ENCODE measurements at places on chromosomes 5 and 9. TPM values are rescaled to one million over a fixed set of nuclear protein-coding genes. Genes with fewer than 3 reads are reported as not detected.

The CA9 gene
- not detected for total RNA-seq

GRCh38 chr5:39453606-39454005 is 28.8 kb upstream of the DAB2 start:
- DNase-seq: no peak

- DNase-seq: no peak
Observed at GRCh38 chr5:91373600-91373999, 9.5 kb downstream of the ARRDC3 start.

DNA sequence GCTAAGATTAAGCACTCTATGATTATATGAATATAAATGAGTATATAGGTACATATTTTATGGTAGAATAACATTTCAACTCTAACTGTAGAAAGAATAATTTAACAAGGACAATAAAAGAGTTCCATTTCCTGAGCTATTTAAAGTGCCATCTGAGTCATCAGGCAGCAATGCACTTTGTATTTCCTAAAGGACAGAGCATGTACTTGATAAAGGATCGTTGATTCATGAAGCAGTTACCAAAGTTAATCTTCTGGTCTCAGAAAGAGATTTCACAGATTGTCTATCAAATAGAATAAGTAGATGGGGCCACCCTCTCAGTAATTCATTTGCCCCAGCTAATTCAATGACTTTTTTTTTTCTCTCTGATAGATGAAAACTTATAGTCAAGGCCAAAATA is 747.8 kb downstream of the CDH18 start:
- no peak for DNase-seq

DNA sequence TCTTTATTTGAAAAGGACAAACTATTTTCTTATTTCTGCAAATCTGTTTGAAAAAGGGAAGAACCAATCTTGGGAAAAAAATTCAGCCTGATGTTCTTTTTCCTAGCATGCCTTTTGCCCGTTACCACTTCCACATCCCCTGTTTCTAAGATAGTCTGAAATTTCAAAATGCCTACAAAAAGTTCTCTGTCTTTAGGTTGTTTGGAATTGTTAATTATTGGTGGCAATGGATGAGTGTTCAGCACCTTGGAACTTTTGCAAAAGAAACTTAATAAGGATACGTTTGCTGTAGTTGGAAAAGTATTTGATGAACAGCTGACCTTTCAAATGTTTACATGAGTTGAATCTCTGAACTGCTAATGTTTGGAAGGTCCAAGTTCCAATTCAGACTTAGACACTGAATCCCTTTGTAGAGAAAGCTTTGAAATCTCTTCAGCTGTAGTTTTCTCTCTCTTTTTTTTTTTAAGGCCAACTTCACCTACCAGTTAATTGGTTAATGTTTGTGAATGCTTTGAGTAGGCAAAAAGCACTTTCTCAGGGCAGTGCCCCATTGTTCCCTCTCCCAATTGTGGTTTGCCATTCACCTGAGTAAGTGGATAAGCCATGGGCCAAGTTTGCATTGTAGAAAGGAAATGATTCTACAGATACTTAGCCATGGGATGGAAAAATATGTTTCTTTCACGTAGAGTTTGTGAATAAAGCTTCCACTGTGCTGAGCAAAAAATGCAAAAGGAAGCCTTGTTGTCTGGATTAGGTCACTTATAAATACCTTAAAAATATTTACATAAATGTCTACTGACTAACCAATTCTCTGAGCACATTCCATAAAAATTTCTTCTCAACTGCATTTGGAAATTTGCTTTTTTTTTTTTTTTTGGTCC is 156.4 kb upstream of the ELL2 start:
- no peak for DNase-seq
